Stimulated activated CD4-positive, alpha-beta T cell treated with anti-CD3 and anti-CD28 coated beads, Interleukin-1b, Interleukin-23, amount 100 ng/mL, for 1 hour (primary cell): ENCODE measurements at places on chromosomes 16 and 17.

DNA sequence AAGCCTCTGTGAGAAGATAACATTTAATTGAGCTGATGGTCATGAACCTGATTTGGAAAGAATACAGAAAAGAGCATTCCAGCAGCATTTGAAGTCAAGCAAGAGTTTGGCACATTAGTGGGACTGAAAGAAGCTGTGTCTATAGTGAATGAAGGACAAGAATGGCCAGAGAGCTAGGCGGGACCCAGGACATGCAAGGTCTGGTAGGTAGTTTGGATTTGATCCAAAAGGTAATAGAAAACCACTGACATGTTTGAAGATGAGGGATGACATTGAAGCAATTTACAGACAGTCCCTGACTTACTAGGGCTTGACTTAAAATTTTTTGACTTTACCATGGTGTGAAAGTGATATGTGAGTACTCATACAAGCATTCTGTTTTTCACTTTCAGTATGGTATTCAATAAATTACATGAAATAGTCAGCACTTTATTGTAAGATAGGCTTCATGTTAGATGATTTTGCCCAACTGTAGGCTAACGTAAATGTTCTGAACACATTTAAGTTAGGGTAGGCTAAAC is 7.6 kb downstream of the CYB5B start:
- DNase-seq: no peak

- DNase-seq: no peak
These were observed 5.0 kb downstream of the SKA2 start for GRCh38 chr17:59149841-59150511.

- no peak for DNase-seq
These were observed 24.1 kb upstream of the KRT24 start for GRCh38 chr17:40727447-40728231.

GRCh38 chr17:57532556-57532955 is 212.5 kb downstream of the CCDC182 start:
- no peak for DNase-seq

DNA sequence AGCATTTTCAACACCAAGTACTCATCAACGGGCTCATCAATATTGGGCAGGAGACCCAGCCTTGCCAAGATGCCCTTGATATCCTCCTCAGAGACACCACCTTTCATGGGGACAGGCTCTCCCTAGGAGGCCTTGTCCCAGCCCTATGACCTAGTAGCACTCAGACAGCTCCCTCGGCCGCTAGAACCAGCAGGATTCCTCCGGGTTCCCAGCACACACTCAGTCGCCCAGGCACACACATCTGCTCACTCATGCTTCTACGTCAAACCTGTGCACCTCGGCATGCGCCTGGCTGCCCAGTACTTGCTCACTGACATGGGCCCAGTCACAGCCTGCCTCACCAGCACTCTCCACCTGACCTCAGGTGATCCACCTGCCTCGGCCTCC is 17.0 kb downstream of the SRCIN1 start:
- no peak for DNase-seq

DNA sequence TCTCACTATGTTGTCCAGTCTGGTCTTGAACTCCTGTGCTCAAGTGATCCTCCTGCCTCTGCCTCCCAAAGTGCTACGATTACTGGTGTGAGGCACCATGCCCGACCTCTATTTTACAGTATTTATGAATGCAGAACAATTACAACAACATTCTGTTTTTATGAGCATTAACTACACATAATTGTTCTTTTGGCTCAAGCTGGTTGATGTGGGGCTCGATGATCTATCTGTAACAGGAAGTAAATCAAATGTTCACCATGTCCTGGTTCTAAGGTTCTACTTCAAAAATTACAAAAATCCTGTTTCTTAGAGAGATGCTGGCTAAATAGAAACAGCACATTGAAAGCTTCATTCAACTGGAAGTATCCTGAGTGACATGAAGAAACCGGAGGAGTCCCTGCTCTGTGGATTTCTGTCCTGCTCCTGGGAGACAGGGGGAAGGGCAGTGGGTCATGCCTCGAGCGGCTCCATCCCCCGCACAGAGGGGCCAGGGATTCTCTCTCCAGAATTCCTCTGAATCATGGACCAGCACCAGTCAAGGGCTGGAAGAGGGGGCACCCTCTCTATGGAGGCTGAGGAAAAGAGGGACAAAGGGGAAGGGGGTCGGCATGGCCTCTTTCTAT is 31.5 kb downstream of the FA2H start:
- no peak for DNase-seq

DNA sequence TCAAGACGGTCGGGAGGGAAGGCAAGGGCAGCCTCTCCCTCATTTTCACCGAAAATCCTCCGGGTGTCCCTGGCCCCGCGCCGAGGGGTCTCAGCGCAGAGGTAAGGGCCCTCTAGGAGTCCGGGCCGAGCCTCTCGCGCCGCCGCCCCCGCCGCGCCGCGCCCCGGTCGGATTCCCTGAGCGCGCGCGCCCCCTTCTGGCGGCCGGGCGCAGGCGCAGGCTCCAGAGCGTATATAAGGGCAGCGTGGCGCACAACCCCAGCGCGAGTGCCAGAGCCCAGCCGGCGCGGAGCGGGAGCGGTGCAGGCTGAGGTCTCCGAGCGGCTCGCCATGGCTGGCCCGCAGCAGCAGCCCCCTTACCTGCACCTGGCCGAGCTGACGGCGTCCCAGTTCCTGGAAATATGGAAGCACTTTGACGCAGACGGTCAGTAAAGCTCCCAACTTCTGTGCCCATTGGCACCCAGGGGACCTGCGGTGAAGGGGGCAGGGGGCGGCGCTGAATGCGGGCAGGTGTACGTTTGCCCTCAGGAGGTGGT is at the start of gene CALB2:
Gene CALB2, plus strand, starts transcription at position 260 of the 535 bp plus-strand sequence. Its CDS starts 70 bp downstream, at position 330.
- DNase-seq: peak; percentile 49

GRCh38 chr16:535446-536405 is 8.2 kb downstream of the CAPN15 start:
- no peak for DNase-seq

- no peak for DNase-seq
These were observed 134.1 kb downstream of the SOX9 start for GRCh38 chr17:72254808-72255449.

GRCh38 chr16:10612649-10613179 is 32.3 kb upstream of the EMP2 start:
- DNase-seq: no peak

- no peak for DNase-seq
These were observed 3.9 kb downstream of the CDH13 start for GRCh38 chr16:82630688-82631087.

GRCh38 chr17:60451965-60452364 is 29.7 kb downstream of the CHCT1 start:
- DNase-seq: no peak

DNA sequence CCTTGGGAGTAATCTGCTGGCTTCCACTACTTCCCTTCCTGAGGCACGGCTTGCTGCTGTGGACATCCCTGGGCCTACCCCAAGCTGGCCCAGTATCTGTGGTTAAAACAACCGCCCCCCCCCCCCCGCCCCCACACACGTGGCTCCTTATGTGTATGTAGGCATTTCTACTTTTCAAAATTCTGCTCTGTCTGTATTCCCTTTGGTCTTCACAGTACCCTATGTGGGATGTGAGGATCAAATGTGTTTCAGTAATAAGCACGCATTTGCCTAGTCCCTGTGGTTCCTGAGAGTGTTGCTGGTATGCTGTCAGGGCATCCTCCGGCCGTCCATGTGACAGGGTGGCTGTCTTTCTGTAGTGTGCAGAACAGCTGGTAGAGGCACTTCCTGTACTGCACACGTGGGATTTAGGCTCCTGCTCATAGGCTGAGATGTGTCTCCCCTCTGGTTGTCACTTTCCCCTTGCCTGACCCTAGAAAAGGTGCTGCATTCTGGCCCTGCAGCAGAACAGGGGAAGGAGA is 2.2 kb downstream of the NT5M start:
- DNase-seq: peak; percentile 8

GRCh38 chr16:55018881-55019280 is 88.2 kb downstream of the IRX5 start:
- no peak for DNase-seq

- no peak for DNase-seq
These were observed 164.5 kb upstream of the CHMP6 start for GRCh38 chr17:80826955-80827645.

GRCh38 chr17:9209347-9209746 is 188.0 kb downstream of the NTN1 start:
- DNase-seq: no peak

DNA sequence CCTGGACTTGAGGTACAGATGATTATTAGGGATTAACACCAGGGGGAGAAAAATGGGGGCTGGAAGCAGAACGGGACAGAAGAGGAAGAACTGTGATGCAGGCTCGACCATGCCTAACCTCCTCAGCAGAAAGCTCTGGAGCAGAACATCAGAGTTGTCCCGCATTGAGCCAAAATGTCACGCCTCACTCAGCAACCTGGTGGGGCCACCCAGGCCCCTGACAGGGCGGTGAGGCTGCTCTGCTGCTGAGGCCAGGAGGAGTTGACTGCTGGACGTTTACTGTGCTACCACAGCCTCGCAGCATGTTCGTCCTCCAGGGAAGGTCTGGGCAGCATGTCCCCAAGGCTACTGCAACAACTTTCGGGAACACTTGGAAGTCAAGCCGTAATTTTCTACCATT is 6.5 kb upstream of the ULK2 start:
- DNase-seq: no peak

DNA sequence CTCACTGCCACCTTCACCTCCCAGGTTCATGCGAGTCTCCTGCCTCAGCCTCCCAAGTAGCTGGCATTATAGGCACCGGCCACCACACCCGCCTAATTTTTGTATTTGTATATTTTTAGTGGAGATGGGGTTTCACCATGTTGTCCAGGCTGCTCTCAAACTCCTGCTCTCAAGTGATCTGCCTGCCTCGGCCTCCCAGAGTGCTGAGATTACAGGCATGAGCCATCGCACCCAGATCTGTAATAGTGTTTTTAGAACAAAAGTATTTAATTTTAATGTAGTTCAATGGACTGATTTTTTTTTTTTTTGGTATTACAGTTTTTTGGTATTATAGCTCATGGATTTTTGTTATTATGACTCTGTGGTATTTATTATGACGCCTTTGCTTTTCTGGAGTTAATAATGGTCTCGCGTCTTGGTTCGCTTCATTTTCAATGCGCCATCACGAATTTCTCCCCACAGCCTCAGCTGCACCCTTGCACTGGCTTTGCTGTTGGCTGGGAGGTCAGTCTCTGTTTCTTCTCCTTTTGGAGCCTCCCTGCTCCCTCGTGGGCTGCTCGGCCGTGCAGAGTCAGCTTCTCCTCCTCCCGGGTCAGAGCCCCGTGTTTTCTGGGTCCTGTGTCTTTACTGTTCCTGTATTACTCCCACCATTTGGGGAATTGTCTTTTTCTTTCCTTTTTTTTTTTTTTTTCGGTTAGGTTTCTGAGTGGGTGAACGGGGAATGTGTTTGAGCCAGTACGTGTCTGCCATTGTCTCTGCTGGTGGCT is 27.2 kb downstream of the BAIAP2 start:
- no peak for DNase-seq

GRCh38 chr17:35086931-35087573 is 23.5 kb upstream of the RFFL start:
- DNase-seq: no peak

DNA sequence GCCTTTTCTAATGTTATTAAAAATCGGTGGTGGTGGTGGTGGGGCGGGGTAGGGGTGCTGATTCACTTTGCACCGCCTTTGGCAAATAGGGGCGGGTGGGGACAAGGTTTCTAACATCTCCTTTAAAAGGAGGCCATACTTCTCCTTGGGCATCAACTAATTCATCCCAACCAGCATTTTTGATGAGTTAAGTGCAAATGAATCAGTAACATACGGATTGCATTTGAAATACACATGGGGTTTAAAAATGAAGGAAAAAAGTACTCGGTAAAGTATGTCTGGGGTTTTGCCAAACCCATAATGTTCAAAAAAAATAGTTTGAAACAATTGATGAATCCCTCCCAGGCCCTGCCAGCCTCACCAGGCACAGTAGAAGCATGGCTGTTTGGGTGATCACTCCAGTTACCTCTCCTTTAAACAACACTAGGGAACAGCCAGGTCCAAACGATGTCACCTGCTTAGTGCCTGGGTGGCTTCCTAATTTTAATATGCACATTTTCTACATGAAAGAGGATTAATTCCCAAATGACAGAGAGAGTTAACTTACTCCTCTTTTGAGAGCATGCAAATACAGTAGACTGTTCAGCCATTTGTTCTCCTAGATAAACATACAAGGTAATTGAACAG is 107.2 kb downstream of the ANKFN1 start:
- no peak for DNase-seq

- no peak for DNase-seq
These were observed 42.7 kb downstream of the SOCS3 start for GRCh38 chr17:78316867-78317789.

DNA sequence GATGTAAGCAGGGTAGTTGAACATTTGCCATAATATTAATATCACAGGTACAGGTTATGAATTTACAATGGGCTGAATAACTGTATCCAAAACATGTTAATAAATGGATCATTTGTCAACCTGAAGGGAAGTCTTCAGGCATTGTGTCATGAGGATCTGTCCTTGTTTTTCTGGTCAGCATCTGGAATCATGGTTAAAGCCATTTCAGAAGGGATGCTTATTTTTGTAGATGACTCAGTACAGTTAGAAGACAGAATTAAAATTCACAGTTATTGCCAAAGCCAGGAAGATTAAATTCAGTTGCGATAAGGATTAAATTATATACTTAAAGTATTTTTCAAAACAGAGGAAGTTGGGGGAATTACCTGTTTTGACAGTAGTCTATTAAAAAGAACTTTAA is 8.0 kb downstream of the PSMD11 start:
- DNase-seq: no peak

DNA sequence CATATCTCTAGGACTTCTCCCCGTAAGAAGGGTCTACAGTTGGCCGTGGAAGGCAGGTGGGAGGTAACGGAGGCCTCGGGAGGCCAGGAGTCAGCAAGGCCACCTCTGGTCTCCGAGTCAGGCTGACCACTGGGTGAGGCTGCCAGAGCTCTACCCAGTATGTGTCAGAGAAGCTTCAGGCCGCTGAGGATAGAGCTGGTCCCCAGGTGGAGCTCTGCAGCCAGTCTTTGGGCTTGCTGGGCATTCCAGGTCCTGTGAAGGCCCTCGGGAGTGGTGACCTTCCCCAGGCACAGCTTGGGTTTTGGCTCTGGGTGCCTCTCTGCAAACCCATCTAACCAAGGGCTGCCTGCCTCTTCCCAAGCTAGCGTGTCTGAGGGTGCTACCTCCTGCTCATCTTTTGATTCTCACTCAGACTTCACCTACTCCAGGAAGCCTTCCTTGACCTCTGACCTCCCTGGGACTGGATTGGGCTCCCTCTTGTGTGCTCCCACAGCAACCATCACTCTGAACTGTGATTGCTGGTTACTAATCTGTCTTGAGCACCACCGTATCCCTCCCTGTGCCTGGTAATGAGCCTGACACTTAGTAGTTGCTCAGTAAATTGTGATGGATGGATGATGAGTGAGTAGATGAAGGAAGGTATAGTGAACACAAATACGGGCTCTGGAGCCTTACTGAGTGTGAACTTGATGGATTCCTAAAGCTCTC is 22.3 kb downstream of the RHBDL3 start:
- DNase-seq: no peak
